Astrocyte (in vitro differentiated cells and primary cell): ENCODE measurements at places on chromosomes 16 and 17.

DNA sequence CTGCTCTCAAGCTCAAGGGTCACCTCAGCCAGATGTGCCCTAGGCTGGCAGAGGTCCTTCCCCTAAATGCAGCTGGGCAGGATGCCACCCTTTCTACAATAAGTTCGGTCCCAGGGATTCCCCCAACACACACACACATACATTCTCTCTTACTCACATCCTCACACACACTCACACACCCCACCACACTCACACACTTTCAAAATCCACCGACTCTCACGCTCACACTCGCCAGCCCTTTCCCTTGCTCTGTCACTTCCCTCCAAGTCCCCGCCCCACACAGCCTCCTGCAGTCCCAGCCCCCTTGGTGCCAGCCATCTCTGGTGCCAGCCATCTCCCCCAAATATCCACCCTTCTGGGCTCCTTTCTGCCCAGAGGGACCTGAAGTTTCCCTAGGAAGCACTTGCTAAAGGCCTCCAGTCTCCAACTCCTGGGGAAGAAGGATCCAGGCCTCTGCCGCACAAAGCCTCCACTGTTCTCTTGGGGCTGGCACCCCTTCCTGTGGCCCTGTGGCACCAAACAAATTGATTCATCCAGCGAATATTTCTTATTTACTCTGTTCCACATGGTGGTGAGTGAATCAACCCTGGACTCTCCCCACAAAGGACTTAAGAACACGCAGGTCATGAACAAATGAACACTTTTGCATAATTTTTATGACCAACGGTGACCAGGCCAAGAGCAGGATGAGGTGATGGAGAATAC is 3.8 kb upstream of the USP36 start:
- H3K36me3 ChIP-seq, result no peaks in the 10 kb centered on the region
- H3K27ac ChIP-seq, result no peak overlapping the region
- DNase-seq, result peak; percentile 29
- no peaks in the 10 kb centered on the region for H3K27me3 ChIP-seq

GRCh38 chr16:28905800-28906372 is 19.2 kb downstream of the RABEP2 start:
- H3K36me3 ChIP-seq, result no peaks in the 10 kb centered on the region
- no peak overlapping the region for H3K4me3 ChIP-seq
- no peak overlapping the region for H3K27ac ChIP-seq
- H3K4me1 ChIP-seq, result no peaks in the 10 kb centered on the region
- DNase-seq, result no peak
- H3K27me3 ChIP-seq, result no peaks in the 10 kb centered on the region

DNA sequence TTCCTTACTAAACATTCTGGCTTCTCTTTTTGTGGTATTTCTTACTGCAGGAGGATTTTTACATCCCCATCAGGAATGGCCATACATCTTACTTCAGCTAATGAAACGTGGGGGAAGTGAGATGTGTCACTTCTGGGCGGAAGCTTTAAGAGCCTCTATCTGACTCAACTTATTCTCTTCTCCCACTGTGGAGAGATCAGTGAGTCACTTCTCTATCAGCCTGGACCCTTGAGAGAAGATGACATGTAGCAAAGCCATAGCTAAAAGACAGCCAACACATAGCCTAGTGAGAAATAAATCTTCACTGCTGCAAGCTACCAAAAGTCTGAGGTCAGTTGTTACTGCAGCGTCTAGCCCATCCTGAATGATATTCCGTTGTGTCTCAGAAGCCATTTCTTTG is 1066.7 kb upstream of the RBFOX1 start:
- no peaks in the 10 kb centered on the region for H3K27me3 ChIP-seq
- H3K4me1 ChIP-seq, result no peaks in the 10 kb centered on the region
- H3K4me3 ChIP-seq, result no peak overlapping the region
- no peak overlapping the region for H3K27ac ChIP-seq

GRCh38 chr17:50175035-50175807 is 9.4 kb downstream of the SGCA start:
- peak overlapping the region; percentile 100 for H3K27ac ChIP-seq
- H3K4me1 ChIP-seq, result peaks cover 43% of the 10 kb centered on the region
- no peak for DNase-seq
- no peaks in the 10 kb centered on the region for H3K27me3 ChIP-seq

- H3K27ac ChIP-seq, result peak overlapping the region; percentile 93
- peaks cover 9% of the 10 kb centered on the region for H3K4me1 ChIP-seq
- peak overlapping the region; percentile 83 for H3K4me3 ChIP-seq
- DNase-seq, result peak; percentile 88
Measured at GRCh38 chr17:28599311-28600184, 723 bp upstream of the SPAG5 start.

- no peaks in the 10 kb centered on the region for H3K4me1 ChIP-seq
- H3K27ac ChIP-seq, result no peak overlapping the region
- H3K27me3 ChIP-seq, result no peaks in the 10 kb centered on the region
- no peak for DNase-seq
Measured at GRCh38 chr17:55053855-55054254, 85.3 kb downstream of the STXBP4 start.

GRCh38 chr17:39553341-39553945 is 54.3 kb downstream of the NEUROD2 start:
- peaks cover 21% of the 10 kb centered on the region for H3K4me1 ChIP-seq
- no peak overlapping the region for H3K27ac ChIP-seq
- peaks cover 12% of the 10 kb centered on the region for H3K36me3 ChIP-seq
- H3K27me3 ChIP-seq, result no peaks in the 10 kb centered on the region
- no peak overlapping the region for H3K4me3 ChIP-seq
- DNase-seq, result peak; percentile 57

DNA sequence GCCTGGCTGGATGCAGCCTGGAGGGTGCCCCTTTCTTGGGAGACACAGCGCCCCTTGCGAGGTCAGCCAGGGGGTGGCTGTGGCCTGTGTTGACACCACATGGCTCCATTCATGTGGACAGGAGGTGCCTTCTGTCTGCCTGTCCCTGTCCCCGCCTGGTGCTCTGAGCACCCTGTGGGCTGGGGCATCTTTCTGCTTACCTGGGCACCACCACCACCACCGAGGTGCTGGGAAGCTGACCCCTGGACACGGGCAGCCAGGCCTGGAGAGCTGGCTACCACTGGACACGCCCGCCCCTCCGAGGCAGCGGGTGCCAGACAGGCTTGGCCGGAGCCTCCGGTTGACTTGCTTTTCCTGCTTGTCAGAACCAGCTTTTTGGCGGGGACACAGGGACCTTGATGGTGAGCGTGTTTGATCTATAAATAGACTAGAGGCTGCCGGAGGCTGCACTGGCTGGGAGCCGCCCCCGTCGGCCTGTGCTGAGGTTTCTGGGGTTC is 121.3 kb upstream of the GSE1 start:
- no peak overlapping the region for H3K4me3 ChIP-seq
- H3K27me3 ChIP-seq, result no peaks in the 10 kb centered on the region

DNA sequence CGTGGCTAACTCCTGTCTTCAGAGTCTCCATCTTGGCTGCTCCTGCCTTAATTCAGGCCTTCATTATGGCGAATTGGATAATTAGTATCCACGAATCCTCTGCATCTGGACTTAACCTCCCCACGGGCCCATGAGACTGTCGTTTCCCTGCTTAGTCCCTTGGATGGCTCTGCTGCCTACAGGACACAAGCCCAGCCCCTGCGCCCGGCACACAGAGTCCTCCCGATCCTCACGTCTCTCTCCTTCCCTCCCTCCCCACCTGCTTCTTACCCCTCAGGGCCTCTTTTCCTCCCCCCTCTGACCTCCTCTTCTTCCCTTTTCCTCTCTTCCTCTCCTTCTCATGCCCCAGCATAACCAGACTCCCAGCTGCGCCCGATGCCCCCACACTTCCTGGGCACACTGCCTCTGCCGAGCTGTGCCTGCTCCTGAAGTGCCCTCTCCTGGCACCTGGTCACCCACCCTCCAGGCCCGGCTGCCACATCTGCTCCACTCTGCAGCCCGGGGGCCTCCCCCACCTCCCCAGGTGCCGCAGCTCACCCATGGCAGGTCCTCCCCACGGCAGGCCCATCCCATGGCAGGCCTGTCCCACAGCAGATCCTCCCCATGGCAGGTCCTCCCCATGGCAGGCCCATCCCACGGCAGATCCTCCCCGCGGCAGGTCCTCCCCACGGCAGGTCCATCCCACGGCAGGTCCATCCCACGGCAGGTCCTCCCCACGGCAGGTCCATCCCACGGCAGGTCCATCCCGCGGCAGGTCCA is 45.9 kb downstream of the RPH3AL start:
- no peaks in the 10 kb centered on the region for H3K4me1 ChIP-seq
- no peak for DNase-seq
- no peak overlapping the region for H3K27ac ChIP-seq
- H3K27me3 ChIP-seq, result peaks cover 18% of the 10 kb centered on the region
- H3K4me3 ChIP-seq, result no peak overlapping the region

DNA sequence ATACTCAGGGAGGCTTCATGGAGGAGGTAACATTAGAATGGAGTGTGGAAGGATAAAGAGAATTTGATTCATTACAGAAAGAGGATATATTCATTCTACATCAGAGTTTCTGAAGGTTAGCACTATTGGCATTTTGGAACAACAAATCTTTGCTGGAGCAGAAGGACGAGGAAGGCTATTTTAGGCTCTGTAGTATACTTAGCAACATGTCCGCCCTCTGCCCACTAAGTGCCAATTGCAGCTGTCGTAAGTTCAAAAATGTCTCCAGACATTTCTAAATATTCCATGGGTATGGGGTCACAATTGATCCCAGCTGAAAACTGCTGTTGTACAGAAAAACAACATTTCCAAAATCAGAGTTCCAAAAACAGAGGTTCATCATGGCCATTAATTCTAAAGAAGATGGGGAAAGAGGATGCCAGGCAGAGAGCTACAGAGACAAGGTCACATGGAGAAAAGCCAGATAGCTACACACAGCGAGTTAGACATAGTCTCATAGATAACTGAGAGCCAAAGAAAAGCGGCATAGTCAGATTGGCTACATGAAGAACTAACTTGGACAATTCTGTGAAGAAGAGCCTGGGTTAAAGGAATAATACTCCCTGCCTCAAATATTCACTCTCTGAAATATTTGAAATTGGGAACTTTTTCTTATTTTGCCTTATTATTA is 846.4 kb upstream of the CDH8 start:
- no peak overlapping the region for H3K4me3 ChIP-seq
- H3K27ac ChIP-seq, result no peak overlapping the region
- no peak for DNase-seq
- no peaks in the 10 kb centered on the region for H3K4me1 ChIP-seq
- no peaks in the 10 kb centered on the region for H3K36me3 ChIP-seq

DNA sequence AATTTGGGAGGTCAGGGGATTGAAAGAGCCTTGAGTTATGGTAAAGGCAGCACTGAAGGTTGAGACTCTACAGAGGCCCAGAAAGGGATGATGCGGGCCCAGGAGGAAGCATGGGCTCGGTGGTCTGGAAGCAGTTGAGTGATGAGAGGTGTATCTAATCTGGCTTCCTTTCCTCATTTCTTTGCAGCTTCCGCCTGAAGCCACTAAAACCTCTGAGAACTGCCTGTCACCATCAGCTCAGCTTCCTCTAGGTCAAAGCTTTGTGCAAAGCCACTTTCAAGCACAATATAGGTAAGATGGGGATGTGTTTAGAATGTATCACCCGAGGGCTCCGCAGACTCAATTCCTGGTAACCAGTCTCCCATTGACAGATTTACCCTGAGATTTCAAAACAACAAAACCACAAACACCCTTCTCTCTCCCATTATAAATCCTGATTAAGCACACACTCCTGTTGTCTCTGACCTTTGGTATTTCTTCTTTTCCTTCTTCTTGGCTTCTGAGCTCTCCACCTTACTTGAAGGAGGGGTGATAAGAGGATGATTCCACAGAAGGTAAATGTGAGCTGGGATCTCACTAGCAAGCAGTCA is 21.2 kb downstream of the USP43 start:
- H3K36me3 ChIP-seq, result no peaks in the 10 kb centered on the region
- H3K27me3 ChIP-seq, result no peaks in the 10 kb centered on the region
- no peak overlapping the region for H3K27ac ChIP-seq
- H3K4me1 ChIP-seq, result peaks cover 3% of the 10 kb centered on the region

DNA sequence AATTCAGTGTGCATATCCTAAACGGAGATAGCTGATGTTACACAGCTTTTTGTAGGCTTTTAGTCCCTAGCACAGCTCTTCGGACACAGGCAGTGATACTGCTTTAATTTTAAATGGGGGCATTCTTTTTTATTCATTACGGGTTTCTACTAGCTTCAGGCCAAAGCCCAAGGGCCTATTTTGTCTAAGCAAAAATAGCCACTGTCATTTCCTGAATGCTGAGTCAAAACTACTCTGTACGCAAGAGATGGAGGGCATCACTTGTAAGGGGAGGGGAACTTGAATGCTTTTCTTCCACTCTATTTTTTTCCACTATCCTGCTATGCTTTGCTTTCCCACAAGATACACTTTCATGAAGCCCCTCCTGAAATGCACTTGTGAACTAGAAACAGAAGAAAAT is 360.7 kb downstream of the PMP22 start:
- no peak overlapping the region for H3K27ac ChIP-seq
- H3K4me1 ChIP-seq, result no peaks in the 10 kb centered on the region
- H3K4me3 ChIP-seq, result no peak overlapping the region
- no peaks in the 10 kb centered on the region for H3K36me3 ChIP-seq

- no peak overlapping the region for H3K27ac ChIP-seq
- peaks cover 10% of the 10 kb centered on the region for H3K4me1 ChIP-seq
- H3K36me3 ChIP-seq, result no peaks in the 10 kb centered on the region
Measured at GRCh38 chr16:88686062-88686438, 257 bp downstream of the SNAI3 start.

- H3K27ac ChIP-seq, result no peak within 1 kb of the TSS
- no peaks in the 10 kb centered on the region for H3K27me3 ChIP-seq
- DNase-seq, result no peak
Measured at GRCh38 chr17:3557768-3558583, at the start of gene TRPV3. Gene TRPV3, minus strand, starts transcription at chr17:3557812. Its CDS starts 2,962 bp downstream, at chr17:3554850.

GRCh38 chr16:86044241-86044671 is 145.3 kb downstream of the IRF8 start:
- H3K36me3 ChIP-seq, result no peaks in the 10 kb centered on the region
- no peak overlapping the region for H3K27ac ChIP-seq
- no peaks in the 10 kb centered on the region for H3K4me1 ChIP-seq
- peak; percentile 12 for DNase-seq
- H3K27me3 ChIP-seq, result peaks cover 34% of the 10 kb centered on the region

- peaks cover 16% of the 10 kb centered on the region for H3K4me1 ChIP-seq
- no peak overlapping the region for H3K27ac ChIP-seq
- H3K36me3 ChIP-seq, result no peaks in the 10 kb centered on the region
Measured at GRCh38 chr16:85650135-85650843, 37.2 kb downstream of the GSE1 start.

DNA sequence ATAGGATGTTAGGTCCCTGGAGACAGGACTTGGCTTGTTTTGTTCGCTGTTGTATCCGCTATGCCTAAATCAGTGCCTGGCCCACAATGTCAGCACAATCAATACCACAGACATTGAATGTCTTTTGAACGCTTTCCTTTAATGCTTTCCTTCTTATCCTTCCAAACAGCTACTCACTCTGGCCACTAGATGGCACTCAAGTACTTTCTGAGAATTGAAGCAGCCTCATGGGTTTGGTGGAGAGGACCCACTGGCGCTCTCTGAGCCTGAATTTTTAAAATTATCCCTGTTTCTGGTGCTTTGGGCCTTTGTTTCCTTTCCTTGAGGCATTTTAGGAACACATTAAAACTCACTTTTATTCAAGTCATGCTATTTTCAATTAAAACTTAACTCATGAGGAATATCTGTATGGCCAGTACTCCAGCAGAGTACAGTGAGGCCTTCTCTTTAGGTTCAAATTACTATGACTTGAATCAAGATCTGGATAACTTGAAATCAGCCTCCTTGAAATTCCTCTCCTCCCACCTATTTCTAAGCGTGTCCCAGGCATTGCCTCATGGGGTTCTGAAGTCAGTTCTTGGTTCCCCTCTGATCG is 3.2 kb upstream of the NLRP1 start:
- H3K4me3 ChIP-seq, result no peak overlapping the region
- peak; percentile 33 for DNase-seq
- H3K27me3 ChIP-seq, result no peaks in the 10 kb centered on the region
